ENCODE measurements at places on chromosomes 13 and 19. TPM values are rescaled to one million over a fixed set of nuclear protein-coding genes. Genes with fewer than 3 reads are reported as not detected.

DNA sequence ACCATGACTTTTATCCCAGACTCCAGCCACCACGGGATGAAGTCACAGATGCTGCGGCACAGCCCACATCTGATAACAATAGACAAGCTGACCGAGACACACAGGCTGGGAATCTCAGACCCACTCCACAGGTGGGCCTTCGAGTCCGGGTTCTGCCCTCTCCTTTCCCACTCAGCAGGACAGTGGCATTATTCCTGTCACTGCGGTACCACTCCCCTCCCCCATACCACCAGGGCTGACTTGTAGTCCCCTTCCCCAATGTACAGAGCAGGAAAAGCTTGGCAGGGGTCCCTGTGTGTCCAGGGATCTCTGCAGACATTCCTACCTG lies 179 bp upstream of the AMER2 start:
- H3K27me3 ChIP-seq: peaks cover 57% of the 10 kb centered on the region
- H3K27ac ChIP-seq: no peak overlapping the region
- H3K36me3 ChIP-seq: peaks cover 2% of the 10 kb centered on the region
- no peak for DNase-seq
- no peak overlapping the region for H3K4me3 ChIP-seq

- H3K36me3 ChIP-seq: no peaks in the 10 kb centered on the region
- peaks cover 14% of the 10 kb centered on the region for H3K27me3 ChIP-seq
- H3K4me3 ChIP-seq: no peak overlapping the region
- no peaks in the 10 kb centered on the region for H3K4me1 ChIP-seq
Observed at GRCh38 chr19:50197348-50197747, 6.1 kb upstream of the MYH14 start.

- H3K27me3 ChIP-seq: peaks cover 3% of the 10 kb centered on the region
- no peak for DNase-seq
- H3K4me1 ChIP-seq: peaks cover 26% of the 10 kb centered on the region
- H3K4me3 ChIP-seq: peak overlapping the region; percentile 55
- no peaks in the 10 kb centered on the region for H3K36me3 ChIP-seq
Observed at GRCh38 chr19:39557811-39558623, 18.1 kb upstream of the EID2 start.

- H3K27ac ChIP-seq: no peak overlapping the region
- H3K27me3 ChIP-seq: peaks cover under 1% of the 10 kb centered on the region
- H3K4me1 ChIP-seq: peaks cover 16% of the 10 kb centered on the region
- DNase-seq: peak; percentile 44
- H3K36me3 ChIP-seq: no peaks in the 10 kb centered on the region
Observed at GRCh38 chr19:34662919-34663318, 14.0 kb downstream of the SCGB2B2 start.

DNA sequence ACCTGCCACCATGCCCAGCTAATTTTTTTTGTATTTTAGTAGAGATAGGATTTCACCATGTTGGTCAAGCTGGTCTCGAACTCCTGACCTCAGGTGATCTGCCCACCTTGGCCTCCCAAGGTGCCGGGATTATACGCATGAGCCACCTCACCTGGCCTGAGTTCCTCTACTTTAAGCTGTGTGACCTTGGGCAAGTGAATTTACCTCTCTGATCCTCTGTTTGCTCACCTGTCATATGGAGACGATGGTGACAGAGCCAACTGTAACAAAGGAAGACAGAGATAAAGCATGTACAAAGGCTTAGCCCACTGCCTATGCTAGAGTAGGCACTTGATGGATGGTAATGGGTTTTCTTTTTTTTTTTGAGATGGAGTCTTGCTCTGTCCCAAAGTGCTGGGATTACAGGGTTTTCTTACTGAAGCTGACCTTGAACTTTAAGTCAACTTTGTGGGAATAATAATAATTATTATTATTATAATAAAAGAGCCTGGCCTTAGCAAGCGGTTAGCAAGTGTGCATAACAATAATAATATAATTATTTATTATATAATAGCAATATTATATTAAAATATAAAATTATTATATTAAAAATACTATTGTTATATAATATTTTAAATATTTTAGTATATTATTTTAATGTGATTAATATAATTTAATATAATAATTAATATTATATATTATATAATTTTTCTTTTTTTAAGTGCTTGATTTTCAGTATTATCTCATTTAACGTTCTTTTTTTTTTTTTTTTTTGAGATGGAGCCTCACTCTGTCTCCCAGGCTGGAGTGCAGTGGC lies 1.3 kb upstream of the ACER1 start:
- H3K4me3 ChIP-seq: no peak overlapping the region
- H3K36me3 ChIP-seq: no peaks in the 10 kb centered on the region

DNA sequence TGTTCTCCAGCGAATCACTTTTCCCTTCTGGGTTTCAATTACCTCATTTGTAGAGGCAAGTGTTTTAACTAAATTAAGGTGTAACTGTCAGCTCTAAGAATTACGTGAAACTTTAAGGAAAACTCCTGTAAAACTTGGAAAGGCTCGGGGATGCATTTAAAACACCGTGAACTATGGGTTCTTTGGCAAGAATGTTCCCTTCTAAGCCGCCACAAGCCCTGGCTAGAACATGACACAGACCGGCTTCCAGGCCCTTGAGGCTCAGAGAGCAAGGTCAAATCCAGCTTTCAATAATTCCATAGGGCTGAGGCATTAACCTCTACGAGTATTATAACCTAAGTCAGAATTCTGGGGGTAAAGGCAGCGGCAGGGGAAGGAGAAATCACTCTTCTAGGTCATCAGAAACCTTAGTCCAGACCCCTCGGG lies 685 bp downstream of the VWA8 start:
- peak overlapping the region; percentile 37 for H3K27ac ChIP-seq
- no peak for DNase-seq
- H3K4me3 ChIP-seq: peak overlapping the region; percentile 92
- peaks cover 5% of the 10 kb centered on the region for H3K36me3 ChIP-seq
- peaks cover 36% of the 10 kb centered on the region for H3K4me1 ChIP-seq

Gene TJP3
- 1.7 TPM for total RNA-seq

Gene C19orf67
- 0.35 TPM for total RNA-seq

Gene SGCG
- total RNA-seq: not detected

All from activated CD4-positive, alpha-beta memory T cell treated with anti-CD3 and anti-CD28 coated beads, Interleukin-2, amount 10 ng/mL, durations not matched to agents 7 days and 5 days (primary cell).